ENCODE measurements at places on chromosomes 3 and 15.

- no peak for DNase-seq
Measured at GRCh38 chr3:3714572-3714971, 84.7 kb upstream of the LRRN1 start.

GRCh38 chr3:108134555-108134880, 43.7 kb upstream of the CD47 start:
- no peak for DNase-seq

GRCh38 chr15:67172172-67172571, 82.3 kb downstream of the AAGAB start:
- no peak for DNase-seq

- no peak for DNase-seq
Measured at GRCh38 chr3:52650439-52650838, 35.3 kb downstream of the PBRM1 start.

DNA sequence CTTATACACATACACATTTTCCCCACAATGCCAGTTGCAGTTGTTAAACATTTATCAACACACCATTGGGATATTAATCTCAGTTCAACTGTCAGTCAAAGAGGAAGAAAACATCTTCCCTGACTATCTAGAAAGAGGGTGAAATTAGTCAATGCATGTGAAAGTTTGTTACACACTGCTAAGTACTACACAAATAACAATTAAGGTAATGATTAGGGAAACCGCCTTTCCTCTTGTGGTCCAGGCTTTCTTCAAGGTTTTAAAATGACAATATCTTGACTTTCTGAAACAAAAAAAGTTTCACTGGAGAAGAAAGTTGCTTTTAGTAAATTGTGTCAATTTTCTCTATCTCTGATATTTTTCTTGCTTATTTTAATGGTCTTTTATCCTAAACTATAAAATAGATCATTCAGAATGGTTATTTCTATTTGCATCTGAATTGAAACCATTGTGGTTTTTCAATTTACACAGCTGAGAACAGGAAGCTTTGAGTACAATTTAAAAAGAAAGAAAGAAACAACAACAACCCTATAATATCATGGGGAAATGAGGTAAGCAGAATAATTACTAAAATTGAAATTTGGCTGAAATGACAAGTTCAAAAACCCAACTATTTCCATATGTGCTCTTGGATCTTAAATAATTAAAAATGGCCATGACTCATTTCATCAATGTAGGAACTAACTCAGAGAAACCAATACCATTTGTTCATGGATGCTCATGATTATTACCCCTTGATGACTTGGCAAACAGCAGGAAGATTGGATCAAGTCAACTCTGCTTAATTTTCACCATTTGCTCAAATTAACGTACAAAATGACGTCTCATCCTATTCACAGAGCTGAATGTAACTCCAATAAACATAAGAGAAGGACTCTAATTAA, 31.7 kb downstream of the GPR149 start:
- DNase-seq = no peak

- no peak for DNase-seq
Measured at GRCh38 chr15:71899674-71900073, 89.3 kb downstream of the NR2E3 start.

DNA sequence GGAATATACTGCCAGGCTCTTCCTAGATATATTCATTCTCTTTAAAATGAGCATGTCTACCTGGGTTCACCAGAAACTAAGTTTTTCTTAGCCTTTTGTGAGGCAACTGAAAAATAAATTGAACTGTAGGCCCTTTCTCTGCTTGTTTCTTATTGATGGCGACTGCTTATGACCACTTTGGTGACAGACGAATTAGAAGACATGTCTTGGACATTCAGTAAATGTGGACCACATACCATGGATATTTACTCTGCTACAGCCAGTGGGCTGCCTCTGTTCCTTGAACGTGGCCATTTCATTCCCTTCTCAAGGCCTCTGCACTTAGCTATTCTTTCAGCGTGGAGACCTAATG, 603 bp upstream of the SELENOK start:
- no peak for DNase-seq

- no peak for DNase-seq
Measured at GRCh38 chr3:101248736-101249135, 71.6 kb downstream of the IMPG2 start.

All from CD4-positive, CD25-positive, alpha-beta regulatory T cell (primary cell).